ENCODE measurements at places on chromosomes 16 and 17. TPM values are rescaled to one million over a fixed set of nuclear protein-coding genes. Genes with fewer than 3 reads are reported as not detected.

CCL4 gene
- total RNA-seq, result 0.62 TPM

DNA sequence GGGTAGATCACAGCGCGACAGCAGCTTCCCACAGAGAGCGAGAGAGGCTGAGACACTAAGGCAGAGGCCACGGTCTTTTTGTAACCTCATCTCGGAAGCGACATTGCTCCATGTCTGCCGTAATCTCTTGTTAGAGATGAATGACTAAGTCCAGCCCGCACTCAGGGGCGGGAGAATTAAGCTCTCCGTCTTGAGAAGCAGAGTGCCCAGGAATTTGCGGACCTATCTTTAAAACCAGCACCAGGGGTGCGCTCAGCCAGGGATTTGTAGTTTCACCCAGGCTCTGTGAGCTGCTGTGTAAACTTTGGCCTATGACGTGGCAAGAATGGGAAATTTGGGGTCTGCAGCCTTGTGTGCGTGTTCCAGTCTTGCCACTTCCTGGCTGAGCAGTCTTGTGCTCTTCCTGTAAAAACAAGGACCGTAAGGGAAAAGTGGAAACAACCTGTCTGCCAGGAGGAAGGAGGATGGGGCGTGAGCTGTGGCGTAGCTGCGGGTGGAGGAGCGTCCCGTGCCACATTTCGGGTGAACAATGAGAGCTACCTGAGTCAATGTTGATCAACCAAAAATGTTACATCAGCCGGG lies 16.0 kb upstream of the JPH3 start:
- no peak for DNase-seq

GRCh38 chr16:1452530-1452929 lies 8.2 kb upstream of the CCDC154 start:
- no peak for DNase-seq

- no peak for DNase-seq
These were observed 25.5 kb downstream of the POLR3E start for GRCh38 chr16:22322741-22323140.

GRCh38 chr17:74008196-74008595 lies 195.3 kb upstream of the RPL38 start:
- DNase-seq, result no peak

- no peak for DNase-seq
These were observed 3.4 kb upstream of the MEFV start for GRCh38 chr16:3259836-3260235.

DNA sequence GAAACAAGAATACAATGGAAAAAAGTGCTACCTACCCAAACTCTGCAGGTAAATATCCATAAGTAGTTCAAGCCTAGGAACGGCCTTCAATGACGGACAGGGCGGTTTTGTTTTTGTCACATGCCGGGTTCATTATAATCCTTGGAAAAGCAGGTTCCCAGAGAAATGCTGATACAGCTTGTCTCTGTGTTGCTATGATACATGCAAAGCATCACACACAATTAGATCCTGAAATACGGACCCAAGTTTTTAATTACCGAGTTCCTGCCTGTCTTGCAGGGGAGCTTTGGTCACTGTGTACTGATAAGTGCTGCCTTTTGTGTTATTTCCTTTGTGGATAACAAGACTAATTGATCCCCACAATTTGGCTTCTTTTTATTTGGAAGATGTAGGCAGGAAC lies 217.4 kb downstream of the HAPSTR1 start:
- DNase-seq, result no peak

- no peak for DNase-seq
These were observed 736.4 kb upstream of the GOT2 start for GRCh38 chr16:59470556-59470955.

Measured in Right ventricle myocardium superior (tissue), 1 donor.